ENCODE measurements at places on chromosomes 5 and 9. TPM values are rescaled to one million over a fixed set of nuclear protein-coding genes. Genes with fewer than 3 reads are reported as not detected.

The ZBTB6 gene
- 5.3 TPM for total RNA-seq

- DNase-seq: peak; percentile 27
Observed at GRCh38 chr9:137298401-137299202, 3.5 kb downstream of the NRARP start.

DNA sequence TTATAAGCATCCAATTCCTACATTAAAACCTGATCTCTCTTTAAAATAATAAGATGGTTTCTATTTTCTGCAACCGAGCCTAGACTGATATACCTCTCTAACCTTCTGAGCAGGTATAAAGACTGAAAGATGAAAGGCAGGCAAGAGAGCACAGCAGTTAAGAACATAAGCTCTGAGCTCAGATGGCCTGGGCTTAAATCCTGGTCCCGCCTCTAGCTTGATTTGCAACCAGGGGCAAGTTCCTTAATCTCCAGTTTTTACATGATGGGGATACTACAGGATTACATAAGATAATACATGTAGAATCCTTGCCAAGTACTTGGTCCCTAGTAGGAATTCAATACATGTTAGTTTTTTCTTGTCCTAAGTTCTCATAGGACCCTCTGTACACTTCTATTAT lies 33.9 kb downstream of the SLC24A2 start:
- DNase-seq: no peak

The FBXW2 gene
- total RNA-seq: 19.7 TPM

- DNase-seq: peak; percentile 69
Observed at GRCh38 chr9:27529316-27530278, at the start of gene MOB3B. TSS of gene MOB3B (minus strand) at chr9:27529814. CDS start at chr9:27455550, 74,264 bp downstream.

DNA sequence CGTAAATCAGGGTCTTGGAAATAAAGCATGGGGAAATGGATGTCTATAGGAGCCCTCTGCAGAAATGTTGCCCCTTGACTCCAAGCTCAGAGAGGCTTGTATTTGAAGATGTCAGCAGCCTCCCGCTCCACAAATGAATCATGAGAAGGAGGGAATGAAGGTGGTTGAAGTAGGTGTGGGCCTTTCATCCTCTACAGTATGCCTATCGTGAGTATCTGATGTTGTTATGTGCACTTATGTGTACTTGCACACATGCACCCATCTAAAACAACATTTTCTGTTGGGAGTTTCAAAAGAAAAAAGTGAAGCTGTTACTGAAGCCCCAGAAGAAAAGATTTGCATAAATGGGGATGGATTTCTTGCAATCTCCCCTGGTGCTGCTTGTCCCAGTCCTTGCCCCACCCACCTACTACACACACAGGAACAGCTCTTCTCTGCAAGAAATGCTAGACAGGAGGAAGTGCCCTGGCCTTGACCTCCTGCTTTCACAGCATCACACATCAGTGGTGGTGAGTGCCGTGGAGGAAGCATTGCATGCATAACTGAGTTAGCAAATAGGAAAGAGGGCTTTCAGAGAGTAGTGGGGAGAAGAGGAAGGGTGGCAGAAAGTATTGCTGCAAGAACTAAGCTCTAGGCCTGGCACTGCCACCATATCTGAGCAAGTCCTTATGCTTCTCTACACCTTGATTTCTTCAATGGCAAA lies 156.1 kb downstream of the SNX18 start:
- DNase-seq: no peak

DNA sequence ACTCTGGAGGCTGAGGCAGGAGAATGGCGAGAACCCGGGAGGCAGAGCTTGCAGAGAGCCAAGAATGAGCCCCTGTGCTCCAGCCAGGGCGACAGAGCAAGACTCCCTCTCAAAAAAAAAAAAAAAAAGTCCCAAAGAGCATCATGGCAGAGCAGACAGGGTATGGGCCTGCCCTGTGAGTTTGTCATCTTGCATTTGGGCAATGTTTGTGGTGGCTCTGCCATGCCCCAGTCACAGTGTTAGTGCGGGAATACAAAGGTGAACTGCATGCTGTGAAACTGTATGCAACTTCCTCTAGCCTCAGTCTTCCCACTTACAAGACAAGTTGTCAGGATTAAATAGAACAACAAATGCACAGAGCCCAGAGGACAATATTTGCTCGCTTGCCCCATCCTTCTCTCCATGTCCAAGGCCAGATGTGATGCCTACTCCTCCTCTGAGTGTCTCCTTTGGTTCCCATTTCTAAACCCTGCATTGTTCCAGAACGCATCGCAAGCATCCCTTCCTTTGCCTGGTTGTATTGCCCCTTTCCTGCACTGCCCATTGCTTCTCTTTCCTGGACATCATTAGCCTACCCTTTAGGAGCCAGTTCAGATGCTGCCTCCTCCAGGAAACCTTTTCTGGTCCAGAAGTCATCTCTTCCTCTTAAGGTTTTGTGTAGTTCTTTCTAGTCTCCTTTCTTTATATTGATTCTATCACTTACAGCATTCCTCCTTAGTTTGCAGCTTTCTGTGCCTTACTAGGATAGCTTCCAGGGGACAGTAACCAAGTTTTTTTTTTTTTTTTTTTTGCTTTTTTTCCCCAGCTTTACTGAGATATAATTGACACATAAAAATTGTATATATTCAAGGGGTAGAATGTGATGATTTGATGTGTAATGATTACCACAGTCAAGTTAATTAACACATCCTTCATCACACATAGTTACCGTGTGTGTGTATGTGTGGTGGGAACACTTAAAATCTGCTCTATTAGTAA lies 69.0 kb upstream of the TNFAIP8 start:
- no peak for DNase-seq

GRCh38 chr5:96963267-96963666 lies 27.4 kb downstream of the LNPEP start:
- DNase-seq: no peak

The SOX30 gene
- total RNA-seq: not detected
